Activated CD4-positive, alpha-beta T cell treated with anti-CD3 and anti-CD28 coated beads, Interleukin-2, amount 10 ng/mL, durations not matched to agents 7 days and 5 days (primary cell): ENCODE measurements at places on chromosomes 13 and 19. TPM values are rescaled to one million over a fixed set of nuclear protein-coding genes. Genes with fewer than 3 reads are reported as not detected.

- H3K27ac ChIP-seq, result no peak overlapping the region
- peaks cover 9% of the 10 kb centered on the region for H3K4me1 ChIP-seq
- no peak overlapping the region for H3K4me3 ChIP-seq
- H3K36me3 ChIP-seq, result no peaks in the 10 kb centered on the region
- no peak for DNase-seq
Observed at GRCh38 chr19:13090511-13091231, 12.0 kb downstream of the LYL1 start.

GRCh38 chr19:50230379-50231351 lies 27.2 kb downstream of the MYH14 start:
- no peak for DNase-seq
- no peaks in the 10 kb centered on the region for H3K27me3 ChIP-seq
- no peaks in the 10 kb centered on the region for H3K36me3 ChIP-seq
- no peak overlapping the region for H3K4me3 ChIP-seq
- no peaks in the 10 kb centered on the region for H3K4me1 ChIP-seq

DNA sequence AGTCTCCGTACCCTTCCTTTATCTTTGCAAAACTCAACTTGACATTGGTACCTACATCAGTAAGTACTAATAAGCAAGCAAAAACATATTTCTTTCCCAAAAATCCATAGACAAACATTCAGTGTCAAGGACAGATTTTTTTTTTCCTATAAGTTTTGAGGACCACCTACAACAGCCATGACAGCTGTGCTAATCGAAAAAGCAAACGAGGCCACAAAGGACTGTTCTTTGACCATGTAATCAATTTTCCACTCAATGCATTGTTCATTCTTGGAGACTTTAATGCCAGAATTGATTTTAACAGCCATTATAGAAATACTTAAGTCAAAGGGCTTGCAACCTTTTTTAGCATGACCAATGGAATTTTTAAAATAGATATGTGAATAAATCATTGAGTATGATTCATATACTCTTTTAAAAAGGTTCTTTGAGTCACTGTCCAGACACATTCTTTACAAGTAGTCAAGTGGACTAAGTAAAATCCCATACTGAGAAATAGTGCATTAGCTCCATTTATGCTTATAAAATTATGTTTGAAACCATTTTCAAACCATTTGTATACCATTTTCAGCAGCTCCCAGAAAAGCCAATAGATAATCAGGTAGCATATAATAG lies 323.9 kb downstream of the MZT1 start:
- no peak overlapping the region for H3K4me3 ChIP-seq
- no peak for DNase-seq
- no peaks in the 10 kb centered on the region for H3K36me3 ChIP-seq
- no peak overlapping the region for H3K27ac ChIP-seq

DNA sequence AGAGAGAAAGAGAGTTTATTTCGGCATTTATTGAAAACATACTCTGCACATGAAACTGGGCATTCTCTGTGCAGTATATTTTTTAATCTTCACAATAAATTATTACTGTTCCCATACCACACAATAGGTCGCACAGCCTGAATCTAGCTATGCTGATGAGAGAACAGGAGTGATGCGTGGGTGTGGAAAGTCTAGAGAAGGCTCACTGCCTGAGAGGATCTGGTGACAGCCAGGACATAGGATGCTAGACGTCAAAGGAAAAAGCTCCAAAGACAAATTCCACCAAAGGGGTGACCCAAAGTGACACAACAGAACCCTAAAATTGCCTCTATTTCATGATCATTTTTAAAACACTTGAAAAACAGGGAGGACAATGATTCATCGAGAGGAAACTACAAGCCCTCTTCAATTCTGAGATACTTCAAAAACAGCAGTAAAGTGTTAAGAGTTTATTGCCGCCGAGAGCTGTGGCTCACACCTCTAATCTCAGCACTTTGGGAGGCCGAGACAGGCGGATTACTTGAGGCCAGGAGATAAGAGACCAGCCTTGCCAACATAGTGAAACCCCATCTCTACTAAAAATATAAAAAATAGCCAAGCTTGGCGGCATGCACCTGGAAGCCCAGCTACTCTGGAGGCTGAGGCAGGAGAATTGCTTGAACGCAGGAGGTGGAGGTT lies 189.6 kb upstream of the NBEA start:
- peaks cover 12% of the 10 kb centered on the region for H3K27me3 ChIP-seq
- no peaks in the 10 kb centered on the region for H3K36me3 ChIP-seq
- no peak overlapping the region for H3K27ac ChIP-seq
- no peaks in the 10 kb centered on the region for H3K4me1 ChIP-seq
- no peak for DNase-seq

Gene ELSPBP1
- total RNA-seq, result not detected

- H3K4me3 ChIP-seq, result no peak overlapping the region
- H3K27ac ChIP-seq, result no peak overlapping the region
- no peak for DNase-seq
- no peaks in the 10 kb centered on the region for H3K27me3 ChIP-seq
- H3K36me3 ChIP-seq, result no peaks in the 10 kb centered on the region
- H3K4me1 ChIP-seq, result peaks cover 17% of the 10 kb centered on the region
Observed at GRCh38 chr13:40682449-40683240, 16.2 kb upstream of the FOXO1 start.

- H3K27me3 ChIP-seq, result no peaks in the 10 kb centered on the region
- no peaks in the 10 kb centered on the region for H3K36me3 ChIP-seq
- no peak overlapping the region for H3K27ac ChIP-seq
- H3K4me3 ChIP-seq, result no peak overlapping the region
- DNase-seq, result no peak
- H3K4me1 ChIP-seq, result no peaks in the 10 kb centered on the region
Observed at GRCh38 chr19:18731562-18732008, 48.1 kb downstream of the CRTC1 start.
